Eye (tissue), 1 donor: ENCODE measurements at places on chromosomes 16 and 17.

DNA sequence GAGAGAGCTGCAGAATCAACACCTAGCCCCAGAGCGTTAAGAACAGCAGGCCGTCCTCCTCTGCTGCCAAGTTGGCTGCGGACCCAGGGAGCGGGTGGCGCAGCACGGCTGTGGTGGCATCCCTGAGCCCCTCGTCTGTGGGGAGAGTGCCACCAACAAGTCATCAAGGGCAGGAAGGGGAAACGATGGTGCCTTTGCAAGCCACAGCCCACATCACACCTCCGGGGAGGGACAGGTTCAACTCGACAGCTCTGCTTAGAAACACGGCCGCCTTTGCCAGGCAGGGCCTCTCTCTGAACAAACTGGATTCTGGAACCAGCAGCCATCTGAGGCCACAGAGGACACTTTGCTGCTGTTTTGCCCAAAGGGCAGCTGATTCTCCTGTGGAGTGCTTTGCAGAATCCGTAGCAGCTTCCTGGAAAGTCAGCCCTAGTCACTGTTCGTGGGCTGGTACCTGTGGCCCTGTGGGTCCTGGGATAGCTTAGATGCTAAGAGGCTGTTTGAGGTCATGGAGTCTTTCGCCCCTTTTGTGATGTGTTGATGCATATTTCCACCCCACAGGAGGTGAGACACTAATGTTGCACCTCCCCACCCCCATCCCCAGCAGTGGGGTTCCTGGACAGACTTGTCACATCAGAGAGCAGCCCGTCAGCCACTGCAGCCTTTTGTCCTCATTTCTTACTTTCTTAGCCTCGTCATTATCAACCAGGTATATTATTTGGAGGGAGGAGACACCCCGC is 270.6 kb downstream of the CPPED1 start:
- no peak for DNase-seq

- DNase-seq, result peak; percentile 19
These were observed 50.0 kb downstream of the SOCS1 start for GRCh38 chr16:11205754-11206581.

- no peak for DNase-seq
These were observed 31.4 kb upstream of the PMFBP1 start for GRCh38 chr16:72203401-72203800.

DNA sequence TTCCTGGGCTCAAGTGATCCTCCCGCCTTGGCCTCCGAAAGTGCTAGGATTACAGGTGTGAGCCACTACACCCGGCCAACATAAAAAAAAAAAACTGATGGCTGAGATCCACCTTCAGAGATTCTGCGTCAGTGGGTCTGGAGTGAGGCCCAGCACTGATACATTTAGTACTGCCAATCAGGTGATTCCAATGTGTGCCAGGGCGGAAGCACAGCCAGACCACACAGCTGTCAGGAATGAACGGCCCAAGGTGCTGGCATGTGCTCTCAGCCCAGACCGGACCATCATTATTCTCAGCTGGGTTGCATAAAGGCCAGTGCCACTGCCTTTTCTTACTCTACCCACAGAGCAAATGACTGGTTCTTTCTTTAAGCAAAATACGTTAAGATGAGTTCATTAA is 1.2 kb upstream of the BCO1 start:
- peak; percentile 11 for DNase-seq

GRCh38 chr17:31369266-31369665 is 22.2 kb upstream of the RAB11FIP4 start:
- DNase-seq, result no peak
